ENCODE measurements at places on chromosomes 5 and 9.

GRCh38 chr9:123996731-123997421 lies 14.7 kb upstream of the LHX2 start:
- no peak for DNase-seq

DNA sequence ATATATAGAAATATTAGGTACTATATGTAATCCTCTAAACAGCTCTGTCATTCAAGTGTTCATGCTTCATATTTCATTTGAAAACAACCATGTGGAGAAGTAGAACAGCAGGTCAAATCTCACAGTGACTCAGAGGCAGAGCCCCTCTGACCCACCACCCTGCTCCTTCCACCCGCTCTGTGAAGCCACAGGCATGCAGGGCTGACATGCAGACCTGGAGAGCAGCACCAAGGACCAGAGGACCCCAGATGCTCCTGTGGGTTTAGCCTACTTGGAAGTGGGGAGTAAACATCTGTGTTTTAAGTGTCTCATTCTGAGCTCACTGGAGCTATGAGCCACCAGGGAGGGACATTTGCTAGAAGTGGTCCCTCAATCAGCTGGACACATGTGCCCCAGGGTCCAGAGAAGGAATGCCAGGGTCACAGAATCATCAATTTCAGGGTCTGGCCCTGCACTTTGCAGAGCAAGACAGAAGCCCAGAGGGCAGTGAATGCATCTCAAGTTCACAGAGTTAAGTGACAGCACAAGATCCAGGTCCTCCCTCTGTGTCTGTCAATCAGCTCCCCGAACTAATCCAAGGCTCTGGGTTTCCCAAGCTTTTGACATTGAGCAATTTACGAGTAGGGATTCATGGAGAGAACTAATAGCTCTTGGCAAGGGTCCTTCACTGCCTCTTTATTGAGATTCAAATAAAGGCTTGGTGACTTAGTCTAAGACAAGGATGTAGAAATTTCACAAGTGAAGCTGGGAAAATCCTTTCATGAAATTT lies 441.1 kb downstream of the SEMA5A start:
- DNase-seq, result no peak

GRCh38 chr9:136220017-136220729 lies 15.2 kb upstream of the LHX3 start:
- no peak for DNase-seq

DNA sequence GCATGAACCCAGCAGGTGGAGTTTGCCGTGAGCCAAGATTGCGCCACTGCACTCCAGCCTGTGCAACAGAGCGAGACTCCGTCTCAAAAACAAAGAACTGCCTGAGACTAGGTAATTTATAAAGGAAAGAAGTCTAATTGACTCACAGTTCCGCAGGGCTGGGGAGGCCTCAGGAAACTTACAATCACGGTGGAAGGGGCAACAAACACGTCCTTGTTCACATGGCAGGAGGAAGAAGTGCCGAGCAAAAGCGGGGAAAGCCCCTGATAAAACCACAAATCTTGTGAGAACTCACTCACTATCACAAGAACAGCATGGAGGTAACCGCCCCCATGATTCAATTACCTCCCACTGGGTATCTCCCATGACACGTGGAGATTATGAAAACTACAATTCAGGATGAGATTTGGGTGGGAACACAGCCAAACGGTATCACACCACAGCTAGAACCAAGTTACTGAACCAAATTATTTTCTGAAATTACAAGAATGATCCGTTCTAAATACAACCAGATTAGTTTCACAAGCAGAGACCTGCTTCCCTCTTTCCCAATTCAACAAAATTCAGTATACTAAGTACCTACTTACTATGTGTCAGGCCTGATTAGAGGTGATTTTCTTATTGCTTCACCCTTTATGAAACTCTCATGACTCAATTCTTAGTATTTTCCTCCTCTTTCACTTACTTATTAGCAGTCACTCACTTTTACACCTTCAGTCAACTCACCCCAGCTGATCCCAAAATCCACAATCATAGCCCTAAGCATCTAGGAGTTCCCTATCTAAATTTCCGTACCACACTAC lies 8.4 kb downstream of the UBTD2 start:
- peak; percentile 13 for DNase-seq

DNA sequence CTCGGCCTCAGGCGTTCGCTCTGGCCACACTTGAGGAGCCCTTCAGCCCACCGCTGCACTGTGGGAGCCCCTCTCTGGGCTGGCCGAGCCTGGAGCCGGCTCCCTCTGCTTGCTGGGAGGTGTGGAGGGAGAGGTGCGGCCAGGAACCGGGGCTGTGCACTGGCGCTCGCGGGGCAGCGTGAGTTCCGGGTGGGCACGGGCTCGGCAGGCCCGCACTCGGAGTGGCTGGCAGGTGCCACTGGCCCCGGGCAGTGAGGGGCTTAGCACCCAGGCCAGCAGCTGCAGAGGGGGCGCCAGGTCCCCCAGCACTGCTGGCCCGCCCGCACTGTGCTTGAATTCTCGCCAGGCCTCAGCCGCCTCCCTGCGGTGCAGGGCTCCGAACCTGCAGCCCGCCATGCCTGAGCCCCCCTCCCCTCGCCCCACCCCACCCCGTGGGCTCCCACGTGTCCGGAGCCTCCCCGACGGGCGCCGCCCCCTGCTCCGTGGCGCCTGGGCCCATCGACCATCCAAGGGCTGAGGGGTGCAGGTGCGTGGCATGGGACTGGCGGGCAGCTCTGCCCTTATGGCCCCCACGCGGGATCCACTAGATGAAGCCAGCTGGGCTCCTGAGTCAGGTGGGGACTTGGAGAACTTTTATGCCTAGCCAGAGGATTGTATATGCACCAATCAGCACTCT lies 138.2 kb downstream of the PDZD2 start:
- no peak for DNase-seq

DNA sequence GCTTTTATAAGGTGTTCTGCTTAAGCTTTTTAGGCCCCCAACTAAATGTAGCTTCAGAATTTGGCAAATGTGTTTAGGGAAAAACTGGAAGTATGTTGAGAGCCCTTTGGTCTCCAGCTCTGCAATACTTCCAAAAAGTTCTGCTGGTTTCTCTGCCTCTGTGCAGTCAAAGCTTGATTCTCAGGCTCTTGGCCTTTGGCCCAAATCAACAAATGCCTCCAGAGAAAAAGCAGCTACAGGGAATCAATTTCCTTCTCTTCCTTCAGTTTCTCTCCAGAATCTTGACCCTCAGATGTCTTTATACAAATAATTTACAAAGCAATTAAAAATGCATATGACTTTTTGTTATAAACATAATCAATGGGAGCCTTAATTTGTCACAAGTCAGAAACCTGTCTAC lies 235.7 kb downstream of the COMMD10 start:
- no peak for DNase-seq

All from T-cell (primary cell).